ELR (cell line): ENCODE measurements at places on chromosomes 7 and 10.

DNA sequence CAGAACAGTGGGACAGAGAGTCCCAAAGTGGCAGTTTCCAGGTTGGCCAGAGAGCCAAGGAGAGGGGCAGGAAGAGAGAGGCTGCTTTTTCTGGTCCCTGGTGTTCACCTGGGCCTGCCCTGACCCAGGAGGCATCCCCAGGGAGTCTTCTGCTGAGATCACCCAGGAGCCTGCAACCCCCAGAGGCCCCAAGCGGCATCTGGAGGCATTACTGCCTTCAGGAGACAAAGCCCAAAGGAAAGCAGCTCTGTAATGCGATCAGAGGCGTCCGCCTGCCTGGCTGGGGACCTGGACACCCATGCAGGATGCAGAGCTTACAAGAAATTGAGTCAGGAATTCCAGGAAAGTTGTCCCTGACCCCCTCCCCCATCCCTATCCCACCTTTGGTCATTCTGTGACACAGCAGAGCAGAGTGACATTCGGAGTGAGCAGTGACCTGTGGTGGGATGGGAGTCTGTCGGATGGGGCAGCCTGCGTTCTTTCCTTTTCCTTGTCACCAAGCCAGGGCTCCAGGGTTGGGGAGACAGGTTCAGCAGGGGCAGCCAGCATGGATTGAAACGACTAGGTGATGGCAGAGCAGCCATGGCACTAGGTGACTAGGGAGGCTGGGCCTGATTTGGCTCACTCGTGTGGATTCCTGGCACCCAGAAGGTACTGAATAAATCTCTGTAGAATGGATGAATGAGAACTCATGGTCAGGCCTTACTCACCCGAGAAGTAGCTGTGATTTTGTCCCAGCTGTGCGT lies 10.4 kb downstream of the UNC5B start:
- no peak for DNase-seq

DNA sequence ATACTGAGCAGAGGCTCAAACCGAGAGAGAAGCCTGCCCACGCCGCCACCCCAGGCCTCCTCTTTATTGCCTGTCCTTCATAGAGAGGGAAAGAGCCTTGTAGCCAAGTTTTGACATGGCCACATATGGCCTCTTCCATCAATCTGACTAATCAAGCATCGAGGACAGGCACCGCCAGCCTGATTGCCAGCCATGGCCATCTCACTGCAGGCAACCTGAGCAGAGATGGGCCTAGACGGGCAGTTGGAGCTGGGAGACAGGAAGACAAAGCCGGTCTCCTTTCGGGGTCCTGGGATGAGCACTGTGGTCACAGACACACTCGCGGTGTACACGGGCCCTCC lies 67.2 kb downstream of the EBF3 start:
- DNase-seq: no peak

GRCh38 chr7:25361387-25361786 lies 133.1 kb upstream of the NPVF start:
- DNase-seq: no peak

DNA sequence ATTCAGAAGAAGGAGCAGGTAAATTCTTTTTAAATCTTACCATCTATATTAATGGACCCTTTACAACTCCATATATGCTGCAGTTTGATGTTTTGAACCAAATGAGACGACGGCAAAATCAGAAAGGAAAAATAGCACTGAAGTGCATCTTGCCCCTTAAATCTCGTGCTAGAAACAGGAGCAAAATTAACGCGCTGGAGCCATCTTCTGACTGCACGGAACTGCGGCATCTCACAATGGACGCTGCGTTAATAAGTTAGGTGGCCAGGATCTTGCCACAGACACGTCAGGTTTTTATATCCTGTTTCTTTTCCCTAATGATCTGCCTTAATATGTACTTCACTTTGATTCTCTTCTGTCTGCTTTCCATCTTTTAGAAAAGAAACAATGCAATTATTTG lies 354.5 kb downstream of the TFEC start:
- peak; percentile 30 for DNase-seq

- DNase-seq: no peak
Observed at GRCh38 chr7:87475359-87476178, at the start of gene ABCB4. Gene ABCB4 (minus strand): TSS chr7:87475680. CDS start chr7:87475465, 215 bp downstream.

DNA sequence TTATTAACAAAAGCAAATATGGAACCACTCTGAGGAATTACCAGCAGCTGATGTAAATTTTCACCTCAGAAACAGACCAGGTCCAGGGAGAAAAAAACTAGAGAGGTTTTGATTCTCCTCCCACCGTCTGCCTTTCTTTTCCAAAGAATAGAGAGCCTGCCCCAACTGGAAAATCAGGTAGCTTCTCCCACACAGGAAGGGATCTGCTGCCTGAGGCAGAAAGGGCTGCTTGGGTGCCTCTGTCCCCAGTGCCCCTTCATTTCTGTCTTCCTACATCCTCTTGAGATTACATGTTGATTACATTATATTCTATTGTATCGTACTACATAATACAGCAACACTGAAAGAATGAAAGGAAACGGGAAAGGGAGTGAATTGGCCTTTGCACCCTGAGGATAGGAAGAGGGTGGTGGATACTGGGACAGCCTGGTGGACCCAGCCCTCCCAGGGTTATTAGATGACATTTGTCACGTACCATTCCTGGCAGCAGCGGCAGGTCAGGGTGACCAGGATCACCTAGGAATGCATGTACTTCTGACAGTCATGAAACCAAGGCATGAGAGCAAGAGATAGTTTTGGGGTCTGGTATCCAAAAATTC lies 8.9 kb downstream of the ST8SIA6 start:
- DNase-seq: no peak
